Upper lobe of right lung (tissue), 1 donor: ENCODE measurements at places on chromosomes 16 and 17. TPM values are rescaled to one million over a fixed set of nuclear protein-coding genes. Genes with fewer than 3 reads are reported as not detected.

- DNase-seq = no peak
Measured at GRCh38 chr17:11097121-11097520, 143.9 kb upstream of the SHISA6 start.

GRCh38 chr17:2983255-2983654, 80.2 kb downstream of the OR1D5 start:
- no peak for DNase-seq

- DNase-seq = peak; percentile 80
Measured at GRCh38 chr17:57357392-57357784, 101.1 kb downstream of the MSI2 start.

DNA sequence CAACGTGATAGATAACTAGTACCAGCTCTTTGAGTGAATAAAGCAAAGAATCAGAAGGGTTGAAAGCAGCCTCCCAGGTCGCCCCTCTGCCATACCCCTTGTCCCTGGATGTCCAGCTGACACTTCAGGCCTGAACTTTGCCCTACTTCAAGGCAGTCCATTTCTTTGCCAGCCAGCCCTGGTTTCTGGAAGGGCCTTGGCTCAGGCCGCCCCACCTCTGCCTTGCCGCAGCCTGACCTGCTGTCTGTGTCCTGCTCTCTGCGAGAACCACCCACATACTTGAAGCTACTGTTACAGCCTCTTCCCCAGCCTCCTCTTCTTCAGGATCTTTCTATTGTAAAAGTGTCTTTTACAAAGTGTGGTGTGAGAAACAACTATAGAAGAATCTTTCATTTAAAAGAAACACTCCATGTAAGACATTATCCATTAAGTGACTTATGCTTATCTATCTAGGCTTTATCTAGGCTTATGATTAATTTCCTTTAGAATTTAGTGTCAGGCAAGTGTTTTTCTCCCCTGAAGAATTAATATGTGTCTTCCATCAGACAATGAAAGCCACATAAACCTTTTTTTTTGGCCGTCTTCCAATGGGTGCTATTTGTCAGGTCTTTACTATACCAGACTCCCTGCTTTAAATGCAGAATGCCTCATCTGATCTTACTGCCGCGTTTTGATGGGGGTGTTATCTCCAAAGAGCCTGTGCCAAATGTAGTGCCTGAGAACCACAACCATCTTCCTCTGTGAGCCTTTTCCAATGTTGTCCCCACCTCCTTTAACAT, 133.9 kb downstream of the SOCS1 start:
- no peak for DNase-seq

- DNase-seq = no peak
Measured at GRCh38 chr17:49404361-49404760, 10.3 kb downstream of the PHB1 start.

- DNase-seq = no peak
Measured at GRCh38 chr16:85062845-85063244, 35.2 kb downstream of the KIAA0513 start.

- DNase-seq = no peak
Measured at GRCh38 chr16:30567160-30567990, 4.1 kb downstream of the ZNF688 start.

- DNase-seq = no peak
Measured at GRCh38 chr16:55700961-55701360, 45.2 kb downstream of the SLC6A2 start.

DNA sequence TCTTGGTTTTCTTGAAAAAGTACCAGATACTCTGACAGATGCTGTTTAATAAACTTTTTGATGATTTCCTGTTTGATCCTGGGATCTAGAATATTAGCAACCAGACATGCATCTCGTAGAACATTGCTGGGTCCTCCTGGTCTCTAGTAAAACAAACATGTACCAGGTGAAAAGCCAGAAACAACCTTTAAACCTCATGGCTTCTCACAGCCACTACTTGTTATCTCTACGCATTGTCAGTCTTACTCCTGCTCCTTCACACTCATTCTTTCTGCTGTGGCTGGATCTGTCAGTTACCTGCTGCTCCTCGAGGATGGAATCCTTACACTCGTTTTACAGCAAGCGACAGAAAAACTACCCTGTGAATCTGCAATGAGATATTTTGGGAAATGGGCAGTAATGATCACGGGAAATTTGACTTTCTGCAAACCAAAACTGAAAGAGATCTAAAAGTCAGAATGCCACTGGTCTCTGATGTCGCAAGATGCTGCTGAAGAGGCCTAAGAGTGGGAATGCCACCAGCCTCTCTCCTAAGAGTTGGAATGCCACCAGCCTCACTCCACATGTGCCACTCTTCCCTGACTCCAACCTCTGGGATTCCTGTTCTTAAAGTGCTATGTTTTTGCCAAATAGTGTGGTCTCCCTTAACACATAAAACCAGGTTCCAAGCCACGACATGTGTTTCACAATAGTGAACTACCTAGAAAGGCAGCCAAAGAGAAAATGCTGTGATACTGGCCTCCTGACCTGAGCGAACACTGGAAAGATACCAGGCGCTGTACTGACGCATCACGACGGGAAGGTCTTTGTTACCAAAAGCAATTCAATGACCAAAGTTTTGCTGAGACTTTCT, 86.3 kb downstream of the VPS53 start:
- no peak for DNase-seq

Gene PRSS33
- not detected for total RNA-seq

Gene CLEC19A
- total RNA-seq = 0.17 TPM

Gene WFDC1
- 26.0 TPM for total RNA-seq

Gene ELMO3
- 17.5 TPM for total RNA-seq
